Ascending aorta (tissue), 2 donors: ENCODE measurements at places on chromosomes 7 and 10.
A peak's percentile ranks its signal among the peaks of the same experiment; 100 is the strongest.

DNA sequence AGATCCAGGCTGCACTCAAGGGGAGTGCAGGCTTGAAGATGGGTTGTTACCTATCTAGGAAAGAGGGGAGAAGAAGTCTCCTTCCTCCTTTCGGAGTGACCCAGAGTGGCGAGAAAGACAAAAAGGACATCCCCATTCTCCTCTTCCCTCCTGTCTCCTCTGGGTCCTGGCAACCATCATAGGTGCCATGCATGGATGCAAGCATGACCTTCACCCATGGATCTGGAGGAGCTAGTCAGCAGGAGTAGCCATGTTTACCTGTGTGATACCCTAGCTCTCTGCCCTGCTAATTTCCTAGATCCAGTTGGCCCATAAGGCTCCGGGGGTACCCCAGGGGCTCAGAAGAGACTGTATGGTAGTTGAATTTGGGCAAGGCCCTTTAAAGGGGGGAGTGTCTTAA, 17.2 kb upstream of the CROT start:
- H3K4me3 ChIP-seq: no peak overlapping the region
- no peak for DNase-seq
- peaks cover 8% of the 10 kb centered on the region for H3K36me3 ChIP-seq
- H3K27me3 ChIP-seq: no peaks in the 10 kb centered on the region
- H3K27ac ChIP-seq: no peak overlapping the region
- H3K4me1 ChIP-seq: no peaks in the 10 kb centered on the region

DNA sequence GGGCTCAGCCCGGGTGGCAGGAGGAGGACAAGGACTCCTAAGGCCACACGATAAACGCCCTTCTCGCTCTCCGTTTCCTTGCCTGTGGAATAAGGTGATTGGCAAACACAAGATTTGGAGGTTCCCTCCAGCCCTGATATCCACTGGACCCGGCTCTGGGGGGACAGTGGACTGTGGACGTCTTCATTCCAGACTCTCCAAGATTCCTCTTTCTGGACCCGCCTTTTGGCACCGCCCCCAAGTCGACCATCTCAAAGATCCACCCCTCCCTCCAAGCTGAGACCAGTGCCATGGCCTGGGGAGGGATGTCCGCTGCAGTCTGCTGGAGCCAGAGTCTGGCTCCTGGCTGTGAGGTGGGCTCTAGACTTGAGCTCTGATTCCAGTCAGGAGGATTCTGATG, 23.6 kb downstream of the ZNF783 start:
- H3K4me1 ChIP-seq: peaks cover 3% of the 10 kb centered on the region
- no peaks in the 10 kb centered on the region for H3K27me3 ChIP-seq
- peaks cover 22% of the 10 kb centered on the region for H3K36me3 ChIP-seq
- H3K27ac ChIP-seq: no peak overlapping the region
- peak overlapping the region; percentile 66 for H3K4me3 ChIP-seq

DNA sequence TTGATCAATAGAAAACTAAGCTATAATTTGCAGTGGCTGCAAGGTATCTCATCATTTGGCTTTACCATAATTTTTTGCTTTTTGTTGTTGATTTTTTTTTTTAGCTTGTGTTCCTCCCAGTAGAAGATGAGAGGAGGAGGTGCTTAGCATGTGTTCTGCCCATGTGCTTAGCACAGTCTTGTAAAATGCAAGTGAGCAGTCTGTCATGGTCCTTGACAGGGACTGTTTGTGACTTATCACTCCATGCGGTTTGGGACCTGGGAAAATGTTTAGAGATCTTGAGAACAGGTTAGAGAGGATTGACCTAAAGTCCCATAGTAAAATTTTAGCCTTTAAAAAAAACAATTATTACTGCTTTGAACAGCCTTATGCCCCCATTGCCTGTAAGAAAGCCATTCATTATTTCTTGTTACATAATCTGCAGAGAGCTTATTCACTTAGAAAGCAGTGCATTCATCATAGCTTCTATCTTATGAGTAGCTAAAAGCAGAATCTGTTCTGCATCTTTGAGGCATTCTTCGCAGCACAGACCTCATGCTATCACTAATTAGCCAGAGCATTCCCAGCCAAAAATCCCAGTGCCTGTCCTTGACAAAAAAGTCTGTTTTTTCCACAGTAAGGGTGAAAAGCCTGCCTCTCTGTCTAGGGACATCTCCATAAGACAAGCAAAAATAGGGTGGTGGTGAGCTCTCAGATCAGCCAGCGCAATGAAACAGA, 748.7 kb upstream of the GALNT17 start:
- H3K36me3 ChIP-seq: no peaks in the 10 kb centered on the region
- H3K27ac ChIP-seq: no peak overlapping the region
- no peaks in the 10 kb centered on the region for H3K27me3 ChIP-seq
- no peak overlapping the region for H3K4me3 ChIP-seq
- peaks cover 33% of the 10 kb centered on the region for H3K4me1 ChIP-seq

GRCh38 chr7:130139193-130139960, 65.8 kb downstream of the TMEM209 start:
- no peaks in the 10 kb centered on the region for H3K27me3 ChIP-seq
- DNase-seq: no peak
- peaks cover 4% of the 10 kb centered on the region for H3K36me3 ChIP-seq
- peaks cover 12% of the 10 kb centered on the region for H3K4me1 ChIP-seq
- no peak overlapping the region for H3K27ac ChIP-seq

DNA sequence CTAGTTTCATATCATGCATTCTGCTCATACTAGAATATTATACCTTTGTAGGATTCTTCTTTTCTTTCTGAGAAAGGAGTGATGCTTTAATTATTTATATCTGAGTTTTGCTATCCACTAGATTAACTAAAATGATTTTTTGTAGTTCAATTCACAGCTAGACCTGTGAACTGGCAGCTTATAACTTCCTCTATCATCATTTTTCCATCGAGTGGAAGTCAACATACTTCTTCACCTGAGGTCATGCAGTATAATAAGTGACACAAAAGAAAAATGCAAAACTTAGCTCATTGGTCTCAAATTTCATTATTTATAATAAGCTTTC, 8.0 kb downstream of the LRRN3 start:
- no peak overlapping the region for H3K4me3 ChIP-seq
- H3K27me3 ChIP-seq: no peaks in the 10 kb centered on the region
- no peak for DNase-seq
- no peak overlapping the region for H3K27ac ChIP-seq
- no peaks in the 10 kb centered on the region for H3K4me1 ChIP-seq
- H3K36me3 ChIP-seq: no peaks in the 10 kb centered on the region

DNA sequence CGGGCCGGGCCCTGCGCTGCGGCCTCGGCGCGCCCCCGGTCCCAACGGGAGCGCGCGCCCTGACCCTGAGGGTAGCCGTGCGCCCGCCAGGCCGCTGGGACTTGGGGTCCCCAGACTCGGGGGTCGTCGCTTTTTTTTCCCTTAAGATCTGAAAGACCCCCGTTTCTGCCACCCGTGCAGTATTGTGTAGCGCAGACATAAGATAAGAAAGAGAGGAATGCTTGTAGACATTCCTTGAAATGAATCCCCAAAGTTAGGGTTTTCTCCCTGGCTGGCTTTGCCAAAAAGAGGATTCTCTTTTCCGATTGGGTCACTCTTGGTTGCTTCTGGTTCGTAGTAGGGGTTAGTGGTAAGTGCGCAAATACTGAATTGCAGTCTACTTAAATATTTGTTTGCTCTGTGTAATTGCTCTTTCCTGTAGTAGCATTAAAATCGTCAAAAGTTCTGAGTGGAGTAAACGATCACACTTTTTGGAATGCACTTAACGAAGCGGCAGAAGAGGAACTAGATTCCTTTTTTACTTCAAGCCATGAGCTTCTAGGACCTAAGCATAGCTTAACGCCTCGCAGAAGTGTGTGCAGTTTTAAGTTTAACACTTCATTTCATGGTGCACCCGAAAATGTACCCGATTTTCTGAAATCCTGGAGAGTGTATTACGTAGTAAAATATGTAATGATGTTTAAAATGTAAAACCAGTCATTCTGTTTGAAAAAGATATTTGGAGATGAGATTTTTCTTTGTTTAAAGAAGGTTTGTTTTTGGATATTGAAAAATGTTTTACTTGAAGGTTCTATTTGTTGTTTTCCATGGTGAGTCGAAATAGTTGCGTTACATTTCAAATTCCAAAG, 1.3 kb downstream of the CUL1 start:
- H3K27ac ChIP-seq: peak overlapping the region; percentile 99
- peak overlapping the region; percentile 97 for H3K4me3 ChIP-seq
- DNase-seq: no peak
- no peaks in the 10 kb centered on the region for H3K27me3 ChIP-seq
- H3K36me3 ChIP-seq: no peaks in the 10 kb centered on the region

DNA sequence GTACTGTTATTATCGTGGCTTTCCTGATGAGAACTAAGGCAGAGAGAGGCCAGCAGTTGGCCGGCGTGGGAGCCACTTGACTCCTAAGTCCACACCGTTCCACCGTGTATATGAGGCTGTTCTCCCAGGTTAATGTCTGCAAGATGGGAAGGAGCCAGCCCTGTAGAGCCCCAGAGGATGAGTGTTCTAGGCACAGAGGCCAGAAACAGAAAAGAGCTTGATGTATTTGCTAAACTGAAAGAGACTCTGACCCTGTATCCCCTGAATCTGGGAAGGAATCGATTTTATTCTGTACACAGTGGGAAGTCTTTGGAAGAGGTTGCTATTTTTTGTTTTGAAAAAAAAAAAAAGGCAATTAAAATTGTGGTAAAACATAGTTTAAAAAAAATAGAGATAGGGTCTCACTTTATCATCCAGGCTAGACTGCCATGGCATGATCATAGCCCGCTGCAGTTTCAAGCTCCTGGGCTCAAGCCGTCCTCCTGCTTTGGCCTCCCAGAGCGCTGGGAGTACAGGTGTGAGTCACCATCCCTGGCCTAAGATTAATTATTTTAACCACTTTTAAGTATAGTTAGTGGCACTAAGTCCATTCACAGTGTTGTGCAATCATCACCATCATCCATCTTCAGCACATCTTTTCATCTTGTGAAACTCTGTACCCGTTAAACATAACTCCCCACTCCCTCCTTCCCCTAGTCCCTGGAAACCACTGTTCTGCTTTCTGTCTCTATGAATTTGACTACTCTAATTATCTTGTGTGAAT, 348.8 kb downstream of the SDK1 start:
- DNase-seq: no peak
- H3K27ac ChIP-seq: no peak overlapping the region
- H3K27me3 ChIP-seq: no peaks in the 10 kb centered on the region
- H3K4me1 ChIP-seq: no peaks in the 10 kb centered on the region
- H3K4me3 ChIP-seq: no peak overlapping the region

DNA sequence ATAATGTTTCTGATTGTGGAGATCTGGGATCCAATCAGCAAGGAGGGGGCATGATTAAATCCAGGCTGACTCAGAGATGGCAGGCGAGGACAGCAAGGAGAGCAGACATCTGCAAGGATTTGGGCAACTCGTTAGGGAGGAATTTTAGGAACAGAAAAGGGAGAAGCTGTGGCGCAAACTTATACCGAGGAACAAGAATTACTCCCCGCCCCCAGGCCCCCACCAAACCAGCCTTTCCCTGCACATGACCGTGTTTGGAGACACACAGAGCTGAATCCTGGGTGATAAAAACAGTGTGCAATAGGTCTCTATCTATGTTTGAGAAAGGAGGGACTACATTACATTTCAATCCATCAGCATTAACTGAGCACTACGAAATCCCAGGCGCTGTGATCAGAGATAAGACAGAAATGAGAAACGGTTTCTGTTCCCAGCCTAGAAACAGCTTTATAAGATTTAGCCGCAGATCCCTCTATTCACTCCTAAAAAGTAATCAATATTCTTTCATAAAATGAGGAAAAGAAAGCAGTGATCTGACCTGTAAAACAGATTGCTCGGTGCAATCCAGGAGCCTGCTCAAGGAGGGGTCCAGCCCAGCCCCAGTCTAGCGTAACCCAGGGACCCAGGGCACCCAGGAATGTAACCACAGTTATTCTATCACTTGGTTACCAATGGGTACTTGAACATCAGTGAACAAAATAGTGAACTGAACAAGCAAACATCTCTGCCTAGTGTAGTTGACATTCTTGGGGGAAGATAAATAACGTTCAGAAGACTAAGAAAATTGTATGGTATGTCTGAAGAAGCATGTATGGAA, 37.2 kb upstream of the RAPGEF5 start:
- H3K36me3 ChIP-seq: no peaks in the 10 kb centered on the region
- no peaks in the 10 kb centered on the region for H3K4me1 ChIP-seq

- H3K4me1 ChIP-seq: no peaks in the 10 kb centered on the region
- H3K4me3 ChIP-seq: no peak overlapping the region
- no peaks in the 10 kb centered on the region for H3K27me3 ChIP-seq
- DNase-seq: no peak
- H3K27ac ChIP-seq: no peak overlapping the region
Observed at GRCh38 chr7:29572558-29572957, 8.9 kb downstream of the PRR15 start.
